ENCODE measurements at places on chromosomes 1 and 21.

GRCh38 chr1:95966866-95967265 is 732.9 kb downstream of the RWDD3 start:
- DNase-seq = no peak

- peak; percentile 74 for DNase-seq
These were observed 102.0 kb upstream of the RUNX3 start for GRCh38 chr1:25031966-25032667.

DNA sequence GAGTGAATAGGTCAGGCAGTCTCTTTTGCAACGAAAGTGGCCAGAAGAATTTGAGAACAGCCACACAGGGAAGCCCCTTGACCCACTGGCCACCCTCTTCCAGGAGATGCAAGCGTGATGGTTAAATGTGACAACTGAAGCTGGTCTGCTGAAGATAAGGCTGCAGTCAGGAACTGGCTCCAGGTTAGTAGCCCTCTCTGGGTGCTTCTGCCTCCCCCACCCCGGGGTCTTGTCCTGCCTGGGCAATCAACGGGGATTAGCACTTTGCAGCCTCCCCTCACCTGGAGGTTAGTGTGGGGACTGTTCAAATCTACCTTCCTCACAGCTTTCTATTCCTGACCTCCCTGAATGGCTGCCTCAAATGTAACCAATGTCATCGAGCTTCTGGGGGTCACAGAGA is 125.9 kb downstream of the PLXNA2 start:
- no peak for DNase-seq

DNA sequence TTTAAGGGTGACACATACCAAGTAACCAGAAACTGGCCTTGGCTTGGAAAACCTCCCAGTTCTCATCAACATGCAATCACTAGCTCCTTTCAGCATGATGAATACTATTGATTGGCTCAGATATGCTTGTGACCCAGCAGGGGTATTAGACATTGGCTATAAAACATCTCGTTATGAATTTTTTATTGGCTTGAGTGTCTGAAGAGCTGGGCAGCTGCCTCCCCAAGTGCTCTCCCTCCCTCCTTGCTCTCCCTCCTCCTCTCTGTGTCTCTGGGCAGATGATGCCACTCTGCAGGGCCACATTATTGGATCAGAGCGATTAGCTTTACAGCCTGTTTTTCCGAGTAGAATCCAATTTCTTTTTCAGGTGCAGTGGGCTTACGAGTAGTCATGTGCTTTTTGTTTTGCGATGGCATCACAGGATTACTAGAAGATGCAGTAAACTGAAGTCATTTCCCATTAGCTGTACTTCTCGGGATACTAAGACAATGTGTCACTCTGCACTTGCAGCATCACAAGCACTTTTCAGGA is 79.3 kb upstream of the ATF3 start:
- DNase-seq = no peak

DNA sequence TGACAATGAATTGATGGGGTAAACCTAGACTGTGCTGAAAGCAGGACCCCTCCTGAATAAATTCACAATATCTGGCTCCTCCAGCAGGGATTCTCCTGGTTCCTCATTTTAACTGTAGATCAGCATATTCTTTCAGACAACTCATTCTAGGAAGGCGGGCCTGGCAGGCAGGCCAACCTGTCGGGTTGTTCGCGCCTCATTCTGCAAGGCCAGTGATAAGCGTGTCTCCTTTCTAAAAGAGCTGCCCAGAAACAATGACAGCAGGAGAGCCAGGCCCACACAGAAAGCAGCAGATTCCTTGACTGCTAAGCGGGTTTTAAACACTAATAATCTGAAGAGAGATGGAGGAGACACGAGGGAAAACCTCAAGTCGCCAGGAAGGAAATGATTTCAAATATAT is 70.0 kb downstream of the NTPCR start:
- DNase-seq = no peak

DNA sequence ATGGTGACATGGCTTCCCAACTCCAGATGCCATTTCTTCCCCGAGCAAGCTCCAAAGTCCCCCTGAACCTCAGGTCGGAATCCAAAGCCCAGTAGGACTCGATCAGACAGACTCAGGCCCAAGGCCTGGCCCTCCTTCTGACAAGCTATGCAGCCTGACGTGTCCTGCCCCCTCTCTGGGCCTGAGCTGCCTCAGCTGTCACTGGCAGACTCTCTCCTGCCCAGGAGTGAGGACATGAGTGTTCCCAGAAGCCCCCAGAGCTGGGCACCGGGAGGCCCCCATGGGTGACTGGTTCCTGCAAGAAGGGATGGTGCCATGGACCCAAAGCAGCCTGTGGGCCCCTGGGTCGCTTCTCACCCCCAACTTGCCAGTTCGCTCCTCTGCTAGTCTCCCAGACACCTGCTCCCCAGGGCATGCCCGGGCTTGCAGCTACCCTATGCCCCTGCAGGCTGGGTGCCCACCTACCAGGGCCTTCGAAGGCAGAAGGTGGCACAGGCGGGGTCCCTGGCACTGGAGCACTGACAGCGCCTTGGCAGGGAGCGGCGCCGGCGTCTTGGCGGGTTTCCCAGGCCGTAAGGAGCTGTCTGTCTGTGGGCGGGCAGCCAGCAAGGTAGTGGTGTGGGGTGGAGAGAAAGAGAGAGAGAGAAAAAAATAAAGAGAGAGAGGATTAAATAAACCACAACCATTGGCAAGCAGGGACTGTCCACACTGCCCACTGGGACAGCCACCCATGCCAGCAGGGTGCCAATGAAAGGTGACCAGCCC is 2.3 kb downstream of the EDN2 start:
- DNase-seq = no peak

GRCh38 chr1:12040457-12041051 is 21.3 kb downstream of the MIIP start:
- no peak for DNase-seq

DNA sequence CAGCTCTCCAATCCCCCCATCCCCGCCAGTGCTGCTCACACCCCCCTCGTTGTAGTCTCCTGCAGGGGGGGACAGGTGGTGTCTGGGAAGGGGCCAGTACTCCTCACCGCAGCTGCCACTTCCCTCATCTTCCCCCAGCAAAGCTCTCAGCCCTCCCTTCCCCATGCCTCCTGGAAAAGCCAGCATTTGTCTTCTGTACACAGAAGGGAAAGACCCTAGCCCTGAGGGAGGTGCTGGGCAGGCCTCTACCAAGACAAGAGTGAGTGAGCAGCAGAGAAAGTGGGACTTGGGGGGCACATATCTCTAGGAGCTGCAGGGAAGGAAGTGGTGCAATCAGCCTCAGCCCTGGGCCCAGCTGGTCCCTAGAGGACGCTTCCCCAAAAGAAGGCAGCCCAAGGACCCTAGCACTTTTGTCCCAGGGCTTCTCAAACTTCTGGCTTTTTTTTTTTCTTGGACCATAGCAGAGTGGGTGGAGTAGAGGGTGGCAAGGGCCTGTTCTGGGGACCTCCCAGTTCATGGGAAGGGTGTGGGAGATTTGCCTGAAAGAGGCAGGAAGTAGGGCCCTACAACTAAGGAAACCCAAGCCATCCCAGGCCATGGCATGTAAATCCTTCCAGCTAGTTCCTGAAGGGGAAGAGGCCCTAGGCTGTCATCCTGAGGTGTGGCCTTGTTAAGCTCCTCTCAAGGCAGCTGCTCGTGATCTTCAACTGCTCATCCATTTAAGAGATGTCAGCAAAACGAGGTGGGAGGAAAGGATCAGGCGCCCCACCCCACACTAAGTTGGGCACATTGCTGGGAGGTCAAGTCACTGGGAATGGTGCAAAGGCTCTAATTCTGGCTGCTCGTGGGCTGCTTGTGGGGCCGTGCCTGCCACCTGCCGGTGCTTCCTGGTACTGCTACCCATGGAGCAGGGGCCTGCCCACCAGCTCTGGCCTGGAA is 12.6 kb downstream of the ZC3H12A start:
- peak; percentile 70 for DNase-seq

- DNase-seq = no peak
These were observed 32.4 kb upstream of the PRDX6 start for GRCh38 chr1:173444757-173445156.

DNA sequence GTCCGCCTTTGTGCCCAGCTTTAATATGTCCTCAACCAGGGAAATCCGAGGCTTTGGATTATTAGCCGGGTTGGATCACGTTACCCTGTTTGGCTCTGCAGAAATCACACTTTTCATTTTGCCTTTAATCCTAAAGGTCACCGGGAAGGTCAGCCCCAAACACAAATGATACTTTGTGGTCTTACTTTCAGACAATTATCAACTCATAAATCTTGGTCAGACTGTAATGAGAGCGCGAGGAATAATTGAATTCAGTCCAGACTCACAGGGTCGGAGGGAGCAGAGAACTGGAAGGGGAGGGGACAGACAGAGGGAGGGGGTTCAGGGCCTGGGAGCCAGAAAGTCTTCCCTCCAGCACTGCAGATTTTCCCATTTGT is 91.7 kb upstream of the NFIA start:
- no peak for DNase-seq

DNA sequence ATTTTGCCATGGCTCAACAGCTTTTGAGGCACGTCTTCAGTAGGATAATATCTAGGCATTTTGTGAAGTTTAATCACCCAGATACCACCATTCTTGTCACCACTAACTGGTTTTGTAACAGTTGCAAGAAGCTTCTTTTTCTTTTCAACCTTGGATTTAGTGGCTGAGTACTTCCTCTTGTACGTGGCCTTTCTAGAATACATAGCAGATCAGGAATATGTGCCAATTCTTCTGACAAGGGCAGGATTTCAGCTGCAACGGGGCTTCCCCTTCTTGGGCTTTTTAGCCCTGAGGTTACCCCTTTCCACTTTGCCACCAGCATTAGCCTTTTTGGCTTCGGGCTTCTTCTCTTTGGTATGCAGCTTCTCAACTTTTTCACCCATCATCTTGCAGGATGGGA is 79.3 kb upstream of the WARS2 start:
- DNase-seq = no peak

GRCh38 chr1:115317101-115318012 is 20.7 kb downstream of the NGF start:
- DNase-seq = no peak

DNA sequence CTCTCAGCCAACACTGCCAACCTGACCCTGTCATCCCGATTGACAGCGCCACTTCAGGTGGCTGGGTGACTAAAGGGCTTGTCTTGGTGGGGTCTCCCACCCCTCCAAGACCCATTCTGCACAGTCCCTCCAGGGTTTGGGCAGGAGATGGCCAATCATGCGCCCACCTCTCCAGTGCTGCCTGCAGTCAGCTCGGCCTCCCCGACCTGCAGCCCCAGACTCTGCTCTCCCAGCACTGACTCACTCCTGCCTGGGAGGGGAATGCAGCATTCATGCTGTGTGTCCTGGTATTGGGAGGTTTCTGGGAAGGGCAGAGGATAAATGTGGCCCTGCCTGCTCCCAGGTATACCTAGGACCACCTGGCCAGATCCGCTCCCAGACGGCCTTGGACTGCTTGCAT is 9.7 kb downstream of the TMEM81 start:
- no peak for DNase-seq

DNA sequence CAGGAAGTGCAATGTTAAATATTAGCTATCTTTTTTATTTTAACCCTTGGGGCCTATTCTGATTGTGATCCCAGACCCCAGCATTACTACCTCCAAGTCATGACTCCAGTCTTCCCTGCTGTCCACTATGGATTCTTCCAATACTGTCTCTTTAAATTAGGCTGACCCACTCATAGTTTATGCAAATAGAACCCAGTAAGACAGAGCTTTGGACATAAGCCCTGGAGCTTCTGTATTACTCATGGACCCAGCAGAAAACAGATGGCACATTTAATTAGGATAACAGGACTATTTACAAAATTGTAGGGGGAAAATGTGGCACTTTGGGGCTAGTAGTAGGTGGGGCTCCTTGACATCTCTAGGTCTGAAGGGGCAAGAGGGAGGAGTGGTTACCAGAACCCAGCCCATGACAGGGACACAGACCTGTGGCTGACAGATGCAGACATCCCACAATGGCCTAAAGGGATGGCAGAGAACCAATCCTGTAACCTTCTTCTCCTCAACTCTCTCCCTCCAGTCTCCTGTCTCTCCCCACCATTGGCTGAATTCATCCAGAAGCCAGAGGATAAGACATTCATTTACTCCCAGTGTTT is 233.5 kb downstream of the OMA1 start:
- no peak for DNase-seq

GRCh38 chr1:226422478-226422877 is 14.6 kb upstream of the PARP1 start:
- DNase-seq = no peak

DNA sequence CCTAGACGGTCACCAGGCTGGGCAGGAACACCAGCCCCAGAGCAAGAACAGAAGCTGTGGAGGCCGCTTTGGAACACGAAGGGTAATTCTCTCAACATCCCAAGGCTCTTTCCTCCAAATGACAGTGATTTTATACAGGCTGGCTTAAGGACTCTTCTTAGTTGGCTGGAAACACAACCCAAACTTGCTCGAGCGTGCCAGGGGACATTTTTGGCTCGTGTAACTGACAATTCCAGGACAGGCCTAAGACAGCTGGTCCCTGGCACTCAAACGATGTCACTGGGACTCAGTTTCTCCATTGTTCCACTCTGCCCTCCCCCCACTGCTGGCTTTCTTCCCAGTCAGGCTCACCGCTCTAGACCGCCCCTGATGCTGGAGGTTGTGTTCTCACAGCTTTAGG is 164.7 kb downstream of the NPHP4 start:
- no peak for DNase-seq

- DNase-seq = no peak
These were observed 107.6 kb downstream of the ETS2 start for GRCh38 chr21:38913120-38913892.

DNA sequence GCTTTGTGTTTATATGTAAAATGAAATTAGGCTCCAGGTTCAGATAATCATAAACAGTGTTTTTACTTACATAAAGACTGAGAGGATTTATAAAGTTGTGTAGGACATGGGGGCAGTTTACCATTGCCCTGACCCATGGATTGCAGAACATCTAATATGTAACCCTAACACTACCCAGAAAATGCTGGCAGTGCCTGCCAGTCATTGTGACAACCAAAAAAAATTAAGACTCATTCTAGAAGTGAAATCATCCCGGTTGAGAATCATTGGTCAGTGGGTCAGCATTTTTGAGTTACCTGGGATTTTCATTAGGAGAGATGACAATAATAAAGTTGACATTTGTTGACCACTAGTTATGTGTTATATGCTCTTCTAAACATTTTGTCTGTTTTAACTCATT is 31.2 kb upstream of the THEM4 start:
- no peak for DNase-seq

GRCh38 chr1:19374083-19374801 is 62.1 kb downstream of the SLC66A1 start:
- DNase-seq = no peak

DNA sequence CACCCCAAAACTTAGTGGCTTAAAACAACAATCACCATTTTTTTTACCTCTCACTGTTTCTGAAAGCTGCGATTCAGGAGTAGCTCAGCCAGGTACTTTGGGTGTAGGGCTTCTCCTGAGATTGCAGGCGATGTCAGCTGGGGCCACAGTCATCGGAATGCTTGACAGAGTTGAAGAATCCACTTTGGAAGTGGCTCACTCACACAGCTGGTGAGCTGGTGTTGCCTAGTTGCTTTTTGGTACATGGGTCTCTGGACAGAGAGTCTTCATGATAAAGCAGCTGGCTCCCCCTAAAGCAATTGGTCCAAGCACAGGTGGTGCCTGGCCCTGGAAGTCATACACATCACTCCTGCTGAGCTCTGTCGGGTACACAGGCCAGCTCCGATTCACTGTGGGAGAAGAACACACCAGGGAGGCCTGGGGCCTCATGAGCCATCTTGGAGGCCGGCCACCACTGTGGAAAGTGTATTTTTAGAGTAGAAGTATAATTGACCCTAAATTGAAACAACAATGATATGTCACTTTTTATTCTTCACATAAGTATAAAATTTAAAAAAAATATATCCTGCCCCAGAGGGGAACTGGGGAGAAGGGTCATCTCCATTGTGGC is 75.2 kb upstream of the GALNT2 start:
- no peak for DNase-seq

GRCh38 chr1:94757931-94758330 is 62.2 kb upstream of the SLC44A3 start:
- no peak for DNase-seq
